ENCODE measurements at places on chromosomes 2 and 18.

DNA sequence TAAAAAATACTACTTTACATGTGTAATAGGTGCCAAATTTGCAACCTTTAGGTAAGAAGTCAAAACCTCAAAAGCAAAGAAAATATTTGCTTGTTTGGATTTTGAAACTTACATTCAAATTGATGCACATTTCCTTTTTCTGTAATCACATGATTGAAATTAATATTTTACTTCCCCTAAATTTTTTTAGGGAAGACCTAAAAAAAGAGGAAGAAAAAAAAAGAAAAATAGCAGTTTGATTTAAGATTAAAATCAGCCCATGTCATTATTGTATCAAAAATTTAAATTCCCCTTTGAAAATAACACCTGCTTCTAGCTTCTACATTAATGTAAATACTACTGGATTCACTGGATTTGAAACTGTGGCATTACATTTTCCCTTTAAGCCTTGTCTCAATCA is 68.2 kb upstream of the STON1 start:
- DNase-seq, result no peak

- DNase-seq, result no peak
These were observed 115.6 kb downstream of the IRS1 start for GRCh38 chr2:226683944-226684562.

- DNase-seq, result no peak
These were observed 99.7 kb upstream of the CAVIN2 start for GRCh38 chr2:191946471-191947182.

DNA sequence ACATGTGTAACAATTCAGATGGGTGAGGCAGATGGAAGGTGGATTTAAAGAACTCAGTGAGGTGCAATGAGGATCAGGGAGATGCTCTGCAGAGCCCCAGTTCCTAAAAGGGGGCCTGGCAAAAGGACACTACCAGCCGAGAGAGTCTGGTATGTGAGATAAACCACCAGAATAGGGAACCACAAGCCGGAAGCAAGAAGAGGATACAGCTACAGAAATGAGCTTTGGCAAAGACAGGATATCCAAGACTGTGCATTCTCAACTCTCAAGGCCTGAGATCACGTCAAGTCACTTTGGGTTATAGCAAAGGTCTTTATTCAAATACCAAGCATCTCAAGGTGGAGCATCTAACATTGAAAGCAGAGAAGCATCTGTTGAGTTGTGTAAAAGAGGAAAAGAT is 293.5 kb downstream of the ARHGAP15 start:
- DNase-seq, result no peak

DNA sequence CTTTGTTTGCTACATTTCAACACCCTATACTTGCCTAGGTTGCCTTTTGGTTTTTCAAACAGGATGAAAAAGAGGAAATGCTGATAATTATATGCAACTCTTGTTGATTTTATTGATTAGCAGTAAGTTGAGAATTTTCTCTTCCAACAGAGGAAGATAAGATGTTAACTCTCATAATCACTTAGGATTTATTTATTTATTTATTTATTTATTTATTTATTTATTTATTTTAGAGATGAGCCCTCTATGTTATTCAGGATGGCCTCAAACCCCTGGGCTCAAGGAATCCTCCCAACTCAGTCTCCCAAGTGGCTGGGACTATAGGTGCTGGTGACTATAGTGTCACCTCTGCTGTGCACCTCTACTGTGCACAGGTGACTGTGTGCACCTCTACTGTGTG is 111.4 kb upstream of the GLS start:
- DNase-seq, result no peak

GRCh38 chr18:75210274-75211001 is at the start of gene TSHZ1:
TSHZ1 (plus strand) TSS chr18:75210797; CDS start chr18:75211877, 1,080 bp downstream.
- peak; percentile 80 for DNase-seq
